ENCODE measurements at places on chromosomes 2 and 18.
A peak's percentile ranks its signal among the peaks of the same experiment; 100 is the strongest.

DNA sequence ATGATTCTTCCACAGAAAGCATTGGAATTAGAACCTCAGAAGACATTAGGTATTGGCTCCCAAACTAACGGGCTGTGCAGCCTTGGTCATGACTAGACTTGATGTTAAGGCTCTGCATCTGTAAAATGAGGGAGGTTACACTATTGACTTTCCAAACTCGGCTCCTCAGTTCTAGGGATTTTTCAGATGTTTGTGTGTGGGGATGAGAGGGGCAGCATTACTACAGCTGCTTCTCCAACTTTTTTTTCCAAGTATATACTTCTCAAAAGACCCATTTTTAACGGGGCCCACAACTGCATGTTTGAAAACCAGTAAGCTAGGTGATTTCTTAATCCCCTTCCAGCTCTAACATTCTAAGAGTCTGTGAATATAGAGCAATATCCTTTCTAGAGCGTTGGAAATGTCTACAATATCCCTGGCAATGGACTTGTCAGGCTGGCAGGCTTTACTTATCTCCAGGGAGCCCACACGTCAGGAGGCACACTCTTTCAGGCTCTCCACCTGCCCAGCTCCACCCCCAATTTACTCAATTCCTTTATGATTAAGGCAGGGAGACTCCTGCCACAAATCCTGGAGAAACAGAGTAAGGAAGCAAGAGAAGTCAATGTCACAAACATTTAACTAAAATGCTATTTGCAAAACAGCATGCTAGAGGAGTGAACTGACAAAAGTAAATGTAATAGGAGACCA, 844 bp upstream of the MPV17 start:
- DNase-seq, result no peak

GRCh38 chr2:29878898-29879297, 42.5 kb downstream of the ALK start:
- DNase-seq, result no peak

- DNase-seq, result no peak
These were observed 82.9 kb downstream of the POLR1A start for GRCh38 chr2:86022661-86023365.

- DNase-seq, result no peak
These were observed 55.9 kb downstream of the CDCA7 start for GRCh38 chr2:173410579-173410978.

- no peak for DNase-seq
These were observed 833.0 kb downstream of the SLC4A3 start for GRCh38 chr2:220460257-220460985.

DNA sequence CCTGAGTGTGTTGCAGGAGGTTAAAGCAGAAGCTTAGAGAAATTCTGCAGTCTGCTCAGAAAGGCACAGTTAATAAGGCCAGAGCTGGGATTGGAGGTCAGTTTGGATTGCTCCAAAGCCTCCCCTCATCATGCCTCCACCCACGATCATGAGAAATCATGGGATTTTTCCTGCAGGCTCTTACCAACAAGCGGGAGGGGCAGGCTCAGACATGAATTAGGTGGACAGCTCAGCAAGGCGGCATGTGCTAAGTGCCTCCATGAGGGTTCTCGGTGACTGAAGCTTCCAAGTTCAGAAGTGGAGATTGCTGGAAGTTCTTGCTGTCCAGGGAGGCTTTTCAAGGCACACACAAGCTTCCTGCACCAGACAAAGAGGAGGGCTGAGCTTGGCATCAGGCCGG, 163.8 kb downstream of the SETBP1 start:
- DNase-seq, result no peak

DNA sequence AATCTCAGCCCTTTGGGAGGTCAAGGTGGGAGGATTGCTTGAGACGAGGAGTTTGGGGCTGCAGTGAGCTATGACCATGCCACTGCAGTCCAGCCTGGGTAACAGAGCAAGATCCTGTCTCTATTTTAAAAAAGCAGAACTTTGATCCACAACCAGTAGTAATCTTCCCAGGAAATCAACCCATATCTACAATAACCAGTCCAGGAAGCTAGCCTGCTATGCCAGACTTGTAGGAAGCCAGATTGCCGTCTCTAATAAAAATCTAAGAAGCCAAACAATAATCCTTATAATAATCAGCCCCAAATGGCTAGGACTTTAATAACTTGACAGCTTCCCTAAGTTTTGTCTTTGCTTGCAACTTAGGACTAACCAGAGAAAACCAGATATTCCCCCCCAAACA, 9.0 kb upstream of the ALMS1 start:
- DNase-seq, result no peak

GRCh38 chr2:136111711-136112110, 6.2 kb downstream of the CXCR4 start:
- no peak for DNase-seq

GRCh38 chr2:40554665-40555294, 102.9 kb upstream of the SLC8A1 start:
- no peak for DNase-seq

- DNase-seq, result no peak
These were observed 165.5 kb downstream of the TGIF1 start for GRCh38 chr18:3615374-3615985.

- no peak for DNase-seq
These were observed 1185.6 kb upstream of the CELF4 start for GRCh38 chr18:38751211-38751610.

GRCh38 chr2:159140070-159140769, 146.3 kb downstream of the WDSUB1 start:
- DNase-seq, result no peak

GRCh38 chr18:21406116-21406515, 164.1 kb downstream of the GREB1L start:
- no peak for DNase-seq

DNA sequence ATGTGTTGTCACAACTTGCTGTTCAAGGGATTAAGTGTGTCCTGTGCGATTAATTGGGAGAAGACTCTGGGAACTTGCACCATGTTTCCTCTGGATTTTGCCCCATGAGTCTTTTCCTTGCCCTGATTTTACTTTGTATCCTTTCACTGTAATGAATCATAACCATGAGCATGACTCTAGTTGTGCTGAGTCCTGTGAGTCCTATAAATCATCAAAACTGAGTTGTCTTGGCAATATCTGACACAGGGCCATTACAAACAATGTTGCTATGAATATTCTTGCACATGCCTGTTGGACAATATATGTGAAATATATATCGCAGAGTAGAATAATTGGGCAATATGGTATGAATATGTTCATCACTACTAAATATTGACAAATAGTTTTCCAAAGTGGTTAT, 56.5 kb upstream of the COL5A2 start:
- no peak for DNase-seq

- DNase-seq, result no peak
These were observed 42.6 kb downstream of the TFPI start for GRCh38 chr2:187511356-187512315.

DNA sequence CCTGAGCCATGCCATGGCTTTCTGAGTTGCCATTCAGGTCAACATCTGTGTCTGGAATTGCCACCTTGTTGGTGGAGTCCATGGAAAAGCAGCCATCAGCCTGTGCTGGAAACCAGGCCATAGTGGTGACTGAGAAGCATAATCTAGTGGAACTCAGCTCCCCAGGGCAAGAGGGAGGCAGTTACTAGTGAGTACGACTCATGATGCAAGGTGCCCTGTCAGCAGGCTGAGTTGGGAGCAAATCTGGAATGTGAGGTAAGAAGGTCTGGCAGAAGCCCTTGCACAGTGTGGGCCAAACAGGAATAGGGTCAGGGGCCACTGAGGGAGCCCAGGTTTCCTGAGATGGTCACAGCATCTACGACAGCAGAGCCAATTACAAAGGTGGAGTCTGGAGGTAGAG, 37.1 kb downstream of the SULT1C2 start:
- no peak for DNase-seq

DNA sequence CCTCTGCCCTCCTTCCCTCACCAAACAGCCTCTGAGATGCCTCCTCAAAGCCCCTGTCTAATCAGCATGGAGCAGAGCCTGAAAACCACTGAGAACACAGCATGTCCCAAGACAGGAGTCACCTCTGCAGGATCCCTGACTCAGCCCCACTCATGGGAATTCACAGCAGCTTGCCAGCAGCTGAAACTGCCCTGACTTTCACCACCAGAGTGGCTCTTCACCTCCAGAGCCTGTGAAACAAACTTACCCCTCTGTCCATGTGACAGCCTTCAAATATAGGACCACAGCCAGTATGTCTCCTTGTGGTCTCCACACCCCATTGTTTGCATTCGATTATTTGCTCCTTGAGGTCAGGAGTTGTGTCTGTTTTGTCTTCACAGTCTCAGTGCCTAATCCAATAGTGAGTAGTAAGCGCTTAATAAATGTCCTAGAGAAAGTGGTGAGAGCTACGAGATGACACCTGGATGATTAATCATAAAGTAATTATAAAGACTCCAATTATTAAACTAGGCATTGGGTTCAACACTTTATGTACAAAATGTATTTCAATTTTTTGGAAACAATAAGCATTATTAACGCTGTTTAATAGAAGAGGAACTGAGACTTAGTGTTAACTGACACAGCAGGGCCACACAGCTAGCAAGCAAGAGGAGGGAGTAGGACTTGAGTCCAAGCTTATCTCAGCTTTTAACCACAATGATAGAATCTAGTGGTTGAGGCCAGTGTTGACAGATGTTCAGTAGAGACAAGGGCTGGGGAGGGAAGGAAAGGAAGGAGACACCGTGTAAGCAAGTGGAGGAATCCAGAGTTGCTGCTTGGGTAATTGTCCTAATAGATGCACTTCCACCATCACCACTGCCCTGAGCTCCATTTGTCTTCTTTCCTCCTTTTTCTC, 358.7 kb upstream of the TNP1 start:
- no peak for DNase-seq

GRCh38 chr2:237732790-237733381, 65.7 kb upstream of the RBM44 start:
- DNase-seq, result no peak

DNA sequence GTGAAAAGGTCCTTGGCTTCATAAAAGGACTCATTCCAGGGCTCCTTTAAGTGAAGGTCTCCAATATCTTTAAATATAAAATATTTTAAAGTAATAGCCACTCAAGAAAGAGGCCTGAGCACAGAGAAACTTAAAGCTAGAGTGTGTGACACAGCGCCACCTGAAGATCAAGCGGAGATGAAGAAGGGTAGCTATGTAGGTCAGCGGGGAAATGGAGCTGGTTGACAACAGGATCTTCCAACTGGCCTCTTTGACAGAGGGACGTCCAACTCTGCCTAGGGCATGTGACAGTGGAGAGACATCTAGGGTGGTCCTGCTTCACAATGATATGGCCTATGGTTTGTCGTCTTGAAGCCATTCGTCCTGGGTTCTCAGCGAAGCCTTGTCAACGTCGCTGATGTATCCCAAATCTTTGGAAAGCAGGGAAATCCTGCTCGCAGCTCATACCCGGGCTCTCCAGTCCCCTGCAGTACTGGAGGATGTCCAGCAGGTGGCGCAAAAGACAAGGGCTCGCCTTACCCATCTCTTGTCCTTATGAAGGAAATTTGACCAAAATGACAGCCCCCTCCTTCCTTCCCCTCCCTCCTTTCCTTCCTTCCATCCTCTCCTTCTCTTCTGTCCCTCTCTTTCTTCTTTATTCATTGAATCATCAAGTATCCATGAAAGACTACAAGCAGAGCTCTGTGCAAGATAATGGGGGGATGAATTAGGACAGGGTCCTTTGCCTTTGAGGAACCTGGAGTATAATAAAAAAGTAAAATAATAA, 59.6 kb downstream of the LONRF2 start:
- peak; percentile 24 for DNase-seq

GRCh38 chr2:48170281-48170680, 264.0 kb upstream of the FBXO11 start:
- no peak for DNase-seq

DNA sequence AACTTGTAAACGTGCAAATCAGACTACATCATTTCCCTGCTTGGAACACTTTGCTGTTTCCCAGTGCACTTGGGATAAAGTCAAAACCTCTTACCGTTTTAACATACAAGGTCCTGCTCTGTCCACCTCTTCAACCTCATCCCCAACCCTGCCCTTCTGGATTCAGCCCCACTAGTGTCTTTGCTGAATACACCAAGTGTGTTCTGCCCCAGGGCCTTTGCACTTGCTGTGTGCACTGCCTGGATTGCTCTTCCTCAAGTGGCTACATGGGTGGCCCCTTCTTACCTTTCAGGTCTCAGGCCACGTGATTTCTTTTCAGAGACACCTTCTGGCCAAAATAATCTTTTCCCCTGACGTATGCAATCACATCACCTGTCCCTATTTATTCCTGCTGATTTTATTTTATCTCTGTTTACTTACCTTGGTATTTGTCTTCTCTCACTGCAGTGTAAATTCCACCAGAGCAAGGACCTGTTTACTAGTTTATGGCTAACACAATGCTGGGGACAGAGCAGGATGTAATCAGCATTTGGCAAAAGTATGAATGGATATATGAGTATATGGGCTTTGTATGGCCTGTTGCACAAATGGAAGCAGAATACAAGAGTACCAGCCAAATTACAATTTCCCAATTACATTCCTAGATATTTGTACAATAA, 63.9 kb downstream of the MAPK4 start:
- no peak for DNase-seq

- no peak for DNase-seq
These were observed 27.1 kb downstream of the KIAA2012 start for GRCh38 chr2:202100176-202100575.

GRCh38 chr18:5895299-5895875, at the start of gene TMEM200C:
TMEM200C (minus strand) TSS chr18:5895522; CDS start chr18:5892063, 3,459 bp downstream.
- no peak for DNase-seq

DNA sequence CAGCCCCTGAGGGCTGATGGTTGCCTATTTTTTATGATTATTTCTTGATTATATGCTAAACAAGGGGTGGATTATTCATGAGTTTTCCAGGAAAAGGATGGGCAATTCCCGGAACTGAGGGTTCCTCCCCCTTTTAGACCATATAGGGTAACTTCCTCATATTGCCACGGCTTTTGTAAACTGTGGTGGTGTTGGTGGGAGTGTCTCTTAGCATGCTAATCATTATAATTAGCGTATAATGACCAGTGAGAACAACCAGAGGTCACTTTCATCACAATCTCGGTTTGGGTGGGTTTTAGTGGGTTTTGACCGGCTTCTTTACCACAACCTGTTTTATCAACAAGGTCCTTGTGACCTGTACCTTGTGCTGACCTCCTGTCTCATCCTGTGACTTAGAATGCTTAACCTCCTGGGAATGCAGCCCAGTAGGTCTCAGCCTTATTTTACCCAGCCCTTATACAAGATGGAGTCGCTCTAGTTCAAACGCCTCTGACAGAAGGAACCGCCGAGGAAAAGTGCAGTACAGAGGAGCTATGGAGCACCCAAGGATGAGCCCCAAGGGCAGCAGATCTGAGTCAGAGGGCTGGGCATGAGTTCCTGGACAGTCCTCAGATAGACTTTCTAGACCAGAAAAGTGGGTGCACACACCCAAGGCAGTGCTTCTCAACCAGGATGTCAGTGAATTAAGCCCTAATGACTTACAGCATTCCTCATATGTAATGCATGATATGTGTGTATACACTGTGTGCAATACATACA, 37.1 kb upstream of the ASAP2 start:
- DNase-seq, result no peak

GRCh38 chr2:170829036-170829435, 12.3 kb downstream of the GAD1 start:
- DNase-seq, result no peak

All from stimulated activated CD8-positive, alpha-beta memory T cell treated with anti-CD3 and anti-CD28 coated beads, Interleukin-4, amount 100 ng/mL, for 1 hour (primary cell).